ENCODE measurements at places on chromosomes 1 and 21. TPM values are rescaled to one million over a fixed set of nuclear protein-coding genes. Genes with fewer than 3 reads are reported as not detected.

Gene HORMAD1
- total RNA-seq: not detected

Gene TAS1R3
- total RNA-seq: 1.1 TPM

Gene PARS2
- 4.7 TPM for total RNA-seq

Gene FAM72D
- 11.0 TPM for total RNA-seq

Gene LDLRAD1
- not detected for total RNA-seq

Gene ADORA3
- not detected for total RNA-seq

Gene MYOM3
- not detected for total RNA-seq

Gene ALDH4A1
- total RNA-seq: 3.5 TPM

Gene ARHGAP30
- total RNA-seq: 180 TPM

Gene ESRRG
- not detected for total RNA-seq
